NCI-H1694 (cell line): ENCODE measurements at places on chromosomes 2 and 18.

DNA sequence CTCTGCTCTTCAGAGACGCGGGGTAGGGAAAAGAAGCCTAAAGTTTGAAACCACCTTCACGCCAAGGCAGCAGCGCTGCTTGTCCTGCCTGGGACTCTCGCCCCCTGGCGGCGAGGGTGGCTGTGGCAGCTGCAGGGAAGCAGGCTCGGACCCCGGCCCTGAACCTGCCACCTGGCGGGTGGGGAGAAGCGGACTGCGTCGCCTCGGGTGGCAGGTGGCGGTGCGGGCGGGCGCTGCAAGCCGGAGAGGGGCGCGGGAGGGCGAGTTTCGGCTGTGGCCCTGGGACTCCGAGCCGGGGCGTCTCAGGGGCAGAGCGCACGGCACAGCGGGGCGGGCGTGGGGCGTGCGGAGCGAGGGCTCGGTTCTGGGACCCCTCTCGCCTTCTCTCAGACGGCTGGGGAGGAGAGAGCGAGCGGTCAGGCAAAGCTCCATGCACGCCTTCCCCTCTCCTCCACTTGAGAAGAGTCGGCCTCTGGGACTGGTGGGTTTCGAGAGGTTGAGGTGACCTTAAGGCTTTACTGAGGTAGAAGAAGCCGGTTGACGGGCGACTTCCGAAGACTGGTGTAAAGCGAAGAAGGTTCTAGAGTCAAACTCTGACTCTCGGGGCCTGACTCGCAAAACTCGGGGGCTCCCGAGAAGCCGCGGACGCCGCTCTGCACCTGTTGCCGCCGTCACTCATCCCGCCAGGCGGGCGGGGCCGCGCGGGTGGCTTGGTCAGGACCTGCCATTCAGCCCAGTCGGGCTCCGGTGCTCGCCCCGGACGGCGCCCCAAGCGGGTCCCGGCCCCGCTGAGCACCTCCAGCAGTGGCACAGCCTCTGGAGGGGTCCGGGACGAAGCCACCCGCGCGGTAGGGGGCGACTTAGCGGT is 1.1 kb upstream of the BOLL start:
- DNase-seq = no peak

DNA sequence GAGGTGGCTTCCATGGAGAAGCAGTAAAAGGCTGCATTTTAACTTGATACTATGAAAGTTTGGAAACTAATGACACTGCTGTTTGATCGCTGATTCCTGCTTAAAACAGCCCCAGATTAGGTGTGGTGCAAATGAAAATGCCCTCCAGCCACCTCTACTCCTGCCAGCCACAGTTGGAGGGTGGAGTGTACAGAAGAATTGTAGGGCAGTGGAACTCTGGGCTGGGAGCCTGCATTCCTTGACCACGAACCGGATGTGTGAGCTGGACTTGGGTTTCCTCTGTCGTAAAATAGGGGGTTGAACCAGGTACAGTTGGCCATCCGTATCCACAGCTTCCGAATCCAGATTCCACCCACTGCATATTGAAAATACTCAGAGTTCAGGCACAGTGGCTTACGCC is 84.6 kb upstream of the RFX8 start:
- no peak for DNase-seq

DNA sequence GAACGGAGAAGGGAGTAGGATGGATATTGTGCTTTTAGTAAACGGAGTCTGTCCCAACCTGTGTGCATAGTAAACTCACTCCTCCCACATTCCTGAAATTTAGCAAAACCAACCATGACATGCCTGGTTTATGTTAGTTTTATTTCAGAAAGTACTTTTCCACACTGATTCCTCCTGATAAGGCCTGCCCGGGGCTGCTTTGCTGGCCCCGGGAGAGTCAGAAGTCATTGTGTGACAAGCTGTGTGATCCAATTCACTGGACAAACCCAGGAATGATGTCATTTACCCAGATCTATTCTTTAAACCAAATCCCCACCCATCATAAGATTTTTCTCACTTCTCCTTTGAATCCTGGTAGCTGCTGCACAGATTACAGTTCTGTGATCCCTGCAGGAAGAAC is 109.0 kb downstream of the SETBP1 start:
- no peak for DNase-seq

GRCh38 chr2:55995211-55995610 is 71.6 kb upstream of the EFEMP1 start:
- DNase-seq = no peak

DNA sequence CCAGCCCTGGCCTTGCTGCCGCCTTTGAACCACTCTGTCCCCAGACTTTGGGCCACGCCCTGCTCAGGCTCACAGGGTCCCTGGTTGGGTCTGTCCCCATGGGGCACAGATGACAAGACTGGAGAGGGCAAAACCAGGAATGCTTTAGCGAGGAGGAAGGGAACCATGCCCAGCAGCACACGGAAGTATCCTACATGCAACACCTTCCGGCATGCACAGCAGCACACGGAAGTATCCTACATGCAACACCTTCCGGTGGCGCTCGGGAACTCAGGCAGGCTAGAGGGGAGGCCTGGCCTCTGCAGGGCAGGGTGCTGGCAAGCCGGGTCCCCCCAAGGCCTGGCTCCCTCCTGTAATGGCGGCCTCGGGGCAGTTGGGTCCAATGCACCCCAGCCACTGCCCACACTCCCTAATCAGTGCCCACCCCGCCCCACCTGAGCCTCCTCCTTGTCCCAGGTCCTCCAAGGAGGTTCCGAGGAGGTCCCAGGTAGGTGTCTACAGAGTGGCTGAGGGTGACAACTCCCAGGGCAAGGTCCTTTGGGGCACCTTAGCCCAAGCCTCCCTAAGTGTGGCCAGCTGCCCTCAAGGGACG is 33.6 kb upstream of the SNED1 start:
- no peak for DNase-seq

DNA sequence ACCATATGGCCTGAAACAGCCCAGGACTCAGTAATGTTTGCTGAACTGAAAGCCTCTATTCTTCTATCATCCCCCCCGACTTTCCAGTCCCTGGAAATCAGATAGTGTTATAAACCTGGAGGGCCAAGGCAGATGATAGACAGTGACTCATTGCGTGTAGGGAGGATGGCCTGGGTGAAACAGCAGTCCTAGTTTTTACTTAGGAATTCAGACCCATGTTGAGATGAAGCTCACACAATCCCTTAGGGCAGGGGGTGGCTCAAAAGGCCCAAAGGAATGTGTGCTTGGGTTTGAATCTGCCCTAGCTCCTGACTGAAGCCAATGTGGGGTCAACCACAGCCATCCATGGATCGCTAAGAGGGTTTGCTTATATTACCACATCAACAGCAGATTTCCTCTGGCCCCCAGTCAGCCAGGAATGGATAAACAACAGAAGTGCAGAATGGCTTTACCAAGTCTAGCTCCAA is 43.9 kb upstream of the STPG4 start:
- DNase-seq = no peak
